Heart right ventricle (tissue), 16 donors: ENCODE measurements at places on chromosomes 3 and 15. TPM values are rescaled to one million over a fixed set of nuclear protein-coding genes. Genes with fewer than 3 reads are reported as not detected.

- DNase-seq, result no peak
Observed at GRCh38 chr3:170773682-170774425, 96.1 kb downstream of the RPL22L1 start.

- DNase-seq, result no peak
Observed at GRCh38 chr3:40162616-40163015, 146.9 kb upstream of the EIF1B start.

GRCh38 chr3:8450618-8451017 lies 51.0 kb upstream of the LMCD1 start:
- no peak for DNase-seq

- no peak for DNase-seq
Observed at GRCh38 chr3:129470861-129471260, 30.8 kb downstream of the IFT122 start.

DNA sequence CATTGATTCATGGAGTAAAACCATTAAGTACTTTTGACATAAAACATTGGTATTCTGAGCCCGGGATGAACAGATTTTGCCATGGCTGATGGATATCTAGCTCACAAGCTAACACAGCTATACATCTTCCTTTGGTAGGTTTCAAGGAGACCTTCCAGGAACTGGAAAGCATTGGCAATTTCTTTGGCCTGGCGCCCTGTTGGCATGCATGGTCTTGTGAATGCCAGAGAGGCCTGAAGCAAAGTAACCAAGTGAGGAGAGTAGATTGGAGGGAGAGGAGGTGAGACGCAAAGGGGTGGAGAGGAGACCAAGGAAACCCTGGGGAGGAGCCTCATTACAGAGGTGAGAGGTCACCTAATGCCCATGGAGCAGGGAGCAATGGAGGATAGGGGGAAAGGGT lies 67.2 kb downstream of the SQOR start:
- no peak for DNase-seq

- DNase-seq, result no peak
Observed at GRCh38 chr3:14834807-14835466, 16.2 kb downstream of the FGD5 start.

GRCh38 chr15:51315726-51316125 lies 22.7 kb downstream of the CYP19A1 start:
- no peak for DNase-seq

DNA sequence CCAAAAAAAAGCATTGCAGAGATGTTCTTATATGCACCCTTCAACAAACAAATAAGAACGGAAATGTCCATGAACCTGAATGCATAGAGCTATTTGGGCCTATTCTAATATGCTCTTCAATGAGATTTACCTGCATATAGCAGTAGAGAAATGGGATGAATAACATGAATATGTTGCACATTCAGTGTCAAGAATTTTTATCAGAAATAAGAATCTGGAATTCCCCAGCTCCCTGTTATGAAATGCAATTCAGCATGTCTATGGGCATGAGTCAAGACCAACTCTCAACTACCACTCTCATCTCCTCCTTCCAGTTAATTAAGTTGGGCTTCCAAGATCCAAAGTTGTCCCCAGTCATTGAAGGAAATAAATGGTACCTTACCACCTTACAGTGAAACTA lies 133.7 kb upstream of the ALCAM start:
- no peak for DNase-seq

Gene GABRA5
- not detected for polyA plus RNA-seq

Gene MUC4
- 0.01 TPM for polyA plus RNA-seq

Gene GNAT1
- polyA plus RNA-seq, result not detected
